ENCODE measurements at places on chromosomes 6 and 20.

DNA sequence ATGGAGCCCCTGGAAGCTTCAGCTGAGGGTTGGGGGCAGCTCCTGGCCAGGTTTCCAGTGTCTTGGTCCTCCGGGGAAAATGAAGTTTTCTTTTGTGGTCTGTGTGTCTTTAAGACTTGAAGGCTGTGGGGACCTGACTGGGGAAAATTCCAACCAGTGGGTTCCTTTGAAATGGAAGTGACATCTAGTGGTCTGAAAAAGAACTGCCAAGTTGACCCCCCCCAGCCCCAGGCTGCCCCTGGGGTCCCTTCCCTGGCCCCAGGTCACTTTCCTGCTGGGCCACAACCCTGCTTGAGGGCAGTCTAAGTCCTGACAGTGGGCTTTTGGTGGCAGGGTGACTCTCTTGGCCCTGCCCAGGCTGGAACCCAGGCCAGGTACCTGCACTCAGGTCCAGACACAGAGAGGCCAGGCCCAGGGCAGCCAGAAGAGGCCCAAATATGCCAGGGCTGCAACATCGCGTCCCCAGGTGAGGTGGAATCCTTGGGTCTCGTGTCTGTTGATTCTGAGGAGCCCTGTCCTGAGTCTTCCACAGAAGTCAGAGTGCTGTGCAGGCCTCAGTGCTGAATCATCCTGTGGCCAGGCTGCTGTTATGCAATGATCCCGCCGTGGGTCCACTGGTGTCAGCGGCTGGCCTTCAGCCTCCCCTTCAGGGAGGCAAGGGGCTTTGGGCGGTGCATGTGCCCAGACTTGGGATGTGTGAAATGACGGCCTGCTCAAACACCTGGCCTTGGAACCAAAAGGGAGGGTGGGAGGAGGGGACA is 68.4 kb downstream of the VEGFA start:
- peak; percentile 59 for DNase-seq

DNA sequence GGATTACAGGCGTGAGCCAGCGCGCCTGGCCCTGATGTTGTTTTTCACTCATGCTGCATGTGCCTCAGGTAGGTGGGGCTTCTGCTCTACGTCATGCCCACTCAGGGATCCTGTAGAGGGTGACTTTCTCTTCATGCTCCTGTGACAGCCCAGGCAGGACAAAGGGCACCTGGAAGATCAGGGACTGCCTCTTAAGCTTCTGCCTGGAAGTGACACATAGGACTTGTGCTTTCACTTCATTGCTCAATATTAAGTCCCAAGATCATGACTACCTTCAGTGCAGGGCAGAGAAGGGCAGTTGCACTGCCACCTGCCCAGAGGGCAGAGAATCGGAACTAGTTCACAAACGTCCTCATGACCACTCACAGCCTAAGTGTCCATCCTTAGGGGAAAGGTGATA is 249.5 kb upstream of the SULF2 start:
- DNase-seq, result no peak

- DNase-seq, result peak; percentile 55
These were observed 725 bp downstream of the OSER1 start for GRCh38 chr20:44209686-44210405.

DNA sequence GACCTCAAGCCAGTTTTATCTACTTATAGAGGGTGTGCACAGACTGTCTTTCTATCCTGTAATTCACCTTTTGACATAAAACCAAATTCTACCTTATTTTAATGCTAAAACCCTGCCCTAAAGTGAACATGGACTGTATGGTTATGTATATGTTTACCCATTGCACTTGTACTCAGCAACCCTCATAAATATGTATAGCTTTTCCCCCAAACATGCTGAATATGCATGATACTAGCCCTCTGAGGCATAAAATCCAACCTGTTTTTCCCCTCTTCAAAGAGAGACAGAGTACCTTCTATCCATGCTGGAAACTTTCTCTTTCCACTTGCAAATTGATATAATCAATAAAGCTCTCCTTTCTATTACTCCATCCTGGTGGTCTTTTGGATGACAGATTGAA is 267.9 kb upstream of the BMP2 start:
- no peak for DNase-seq

DNA sequence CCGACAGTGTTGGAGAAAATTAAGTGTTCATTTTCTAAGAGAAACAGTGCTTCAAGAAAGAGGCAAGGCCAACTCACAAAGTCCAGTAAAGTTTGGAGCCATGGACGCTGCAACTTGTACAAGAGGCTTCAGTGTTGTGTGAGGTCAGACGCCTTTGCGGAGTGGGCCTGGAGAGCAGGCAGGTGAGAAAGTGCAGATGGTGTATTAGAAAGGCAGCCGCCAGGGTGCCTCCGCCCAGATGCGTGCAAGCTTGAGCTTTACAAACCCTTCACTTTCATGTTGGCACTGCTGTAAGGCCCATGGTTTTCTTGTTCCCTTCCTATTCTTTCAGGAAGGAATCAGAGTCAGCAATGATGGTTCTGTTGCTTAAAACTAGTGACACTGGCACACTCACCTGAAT is 25.4 kb upstream of the EXOC2 start:
- DNase-seq, result no peak

- DNase-seq, result no peak
These were observed 26.5 kb downstream of the EIF2S2 start for GRCh38 chr20:34085544-34086040.

DNA sequence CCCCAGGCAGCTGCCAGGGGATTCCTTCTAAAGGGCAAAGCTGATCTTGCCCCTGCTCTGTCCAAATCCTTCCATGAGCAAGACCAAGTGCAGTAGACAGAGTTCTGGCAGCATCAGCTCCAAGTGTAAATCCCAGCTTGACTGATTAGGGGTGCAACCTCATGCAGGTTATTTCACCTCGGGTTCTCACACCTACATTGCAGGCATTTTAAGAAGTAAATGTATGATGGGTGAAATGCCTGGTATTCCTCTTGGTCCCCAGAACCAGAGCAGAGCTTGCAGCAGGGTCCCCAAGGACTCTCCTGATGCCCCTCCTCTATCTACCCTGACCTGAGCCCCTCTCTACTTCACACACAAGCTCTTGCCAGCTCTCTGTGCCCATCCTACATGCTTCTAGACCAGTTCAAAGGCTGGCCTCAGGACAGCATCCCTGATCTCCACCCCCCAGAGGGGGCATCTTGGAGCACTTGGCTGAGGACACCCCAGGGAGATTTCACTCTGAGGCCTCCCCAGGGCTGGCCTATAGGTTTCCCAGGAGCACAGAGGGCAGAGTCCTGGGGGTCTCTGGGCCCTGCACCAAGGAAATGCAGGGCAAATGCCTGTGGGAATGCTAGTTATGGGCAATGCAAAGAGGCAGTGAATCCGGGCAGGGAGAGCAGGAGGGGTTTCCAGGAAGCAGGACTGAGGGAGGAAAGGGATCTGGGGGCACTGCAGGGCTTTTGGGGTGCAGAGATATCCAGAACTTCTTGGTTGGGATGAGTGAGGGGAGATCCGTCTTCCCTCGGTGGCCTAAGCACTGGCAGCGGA is 1.0 kb downstream of the LZTS3 start:
- no peak for DNase-seq

DNA sequence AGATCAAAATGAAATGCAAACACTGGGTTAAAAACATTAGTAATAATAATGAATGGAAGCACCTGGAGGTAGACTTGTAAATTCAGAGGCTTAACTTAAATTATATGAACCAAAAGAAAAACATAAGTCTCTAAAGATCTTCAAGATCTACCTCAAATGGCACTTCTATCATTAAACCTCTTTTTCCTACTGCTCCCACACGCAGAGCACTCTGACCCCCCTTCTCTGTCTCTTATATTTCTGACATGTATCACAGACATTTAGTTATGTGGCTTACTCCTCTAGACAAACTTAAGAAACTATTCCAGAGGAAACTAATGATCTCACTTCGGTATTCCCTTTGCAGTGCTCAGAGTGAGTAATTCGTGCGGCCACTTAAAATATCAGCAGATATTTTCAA is 1.1 kb downstream of the TBC1D32 start:
- no peak for DNase-seq

GRCh38 chr6:90288404-90288803 is 8.2 kb downstream of the BACH2 start:
- DNase-seq, result peak; percentile 70

DNA sequence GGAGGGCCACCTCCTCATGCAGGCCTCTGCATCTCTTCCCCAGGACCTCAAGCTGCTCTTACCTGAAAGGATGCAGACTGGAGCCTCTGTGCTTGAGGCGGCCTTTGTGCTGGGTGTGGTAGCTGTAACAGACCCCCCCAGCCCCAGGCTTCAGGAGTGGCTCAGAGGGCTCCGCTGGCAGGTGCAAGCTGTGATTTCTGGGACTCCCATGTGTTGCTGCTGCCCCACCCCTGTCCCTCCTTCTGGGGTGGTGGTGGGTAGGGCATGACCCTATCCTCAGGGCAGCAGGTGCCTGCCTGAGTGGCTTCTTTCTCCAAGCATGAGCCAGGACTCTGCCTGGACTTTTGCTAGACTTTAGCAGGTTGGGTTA is 121.2 kb downstream of the SULF2 start:
- DNase-seq, result no peak

- DNase-seq, result no peak
These were observed 617.2 kb downstream of the PTPRT start for GRCh38 chr20:42572320-42573016.

- DNase-seq, result no peak
These were observed 23.0 kb upstream of the IER3 start for GRCh38 chr6:30767158-30767943.

DNA sequence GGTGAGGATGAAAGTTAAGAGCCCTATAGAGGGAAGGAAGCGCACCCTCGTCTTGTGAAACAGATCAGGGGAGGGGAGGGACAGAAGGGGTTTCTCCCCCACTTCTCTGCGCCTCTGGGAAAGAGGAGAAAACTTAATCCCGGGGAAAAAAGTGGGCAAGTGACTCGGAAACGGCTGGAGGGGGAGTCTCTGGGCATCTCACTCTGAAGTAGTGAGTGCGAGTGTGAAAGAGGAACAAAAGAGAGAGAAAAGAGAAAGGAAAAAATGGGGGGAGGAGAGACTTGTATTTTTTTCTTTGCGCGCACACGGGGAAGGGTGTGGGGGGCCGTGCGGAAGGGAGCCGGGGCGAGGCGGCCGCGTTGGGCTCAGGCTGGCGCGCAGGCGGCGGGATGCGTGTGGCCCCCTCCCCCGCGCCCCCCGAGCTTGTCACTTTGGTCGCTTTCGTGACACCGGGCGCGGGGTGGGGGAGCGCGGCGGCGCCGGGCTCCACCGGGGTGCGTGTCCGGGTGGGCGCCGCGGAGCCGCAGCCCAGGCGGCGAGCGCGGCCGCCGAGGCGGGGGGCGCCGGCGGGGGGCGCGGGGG is 454 bp downstream of the L3MBTL3 start:
- peak; percentile 53 for DNase-seq

- DNase-seq, result no peak
These were observed 8.2 kb downstream of the ATP9A start for GRCh38 chr20:51759769-51760510.

DNA sequence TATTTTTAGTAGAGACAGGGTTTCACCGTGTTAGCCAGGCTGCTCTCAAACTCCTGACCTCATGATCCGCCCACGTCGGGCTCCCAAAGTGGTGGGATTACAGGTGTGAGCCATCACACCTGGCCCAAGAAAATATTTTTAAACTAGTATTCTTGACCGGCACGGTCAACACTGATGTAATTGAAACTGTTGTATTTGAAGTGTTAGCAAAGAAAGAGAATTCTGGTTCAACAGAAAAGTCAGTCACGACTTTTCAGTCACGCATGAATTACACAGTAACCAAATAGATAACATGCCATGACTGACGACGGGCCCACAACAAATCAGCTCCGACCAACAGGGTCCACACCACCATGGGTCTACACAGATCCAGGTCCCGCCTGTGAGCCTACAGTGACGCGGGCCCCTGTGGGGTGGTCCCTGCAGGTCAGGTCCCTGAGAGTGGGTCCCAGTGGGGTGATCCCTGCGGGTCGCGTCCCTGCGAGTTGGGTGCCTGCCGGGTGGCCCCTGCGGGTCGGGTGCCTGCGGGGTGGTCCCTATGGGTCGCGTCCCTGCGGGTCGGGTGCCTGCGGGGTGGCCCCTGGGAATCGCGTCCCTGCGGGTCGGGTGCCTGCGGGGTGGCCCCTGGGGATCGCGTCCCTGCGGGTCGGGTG is 1.0 kb downstream of the GMEB2 start:
- peak; percentile 74 for DNase-seq

DNA sequence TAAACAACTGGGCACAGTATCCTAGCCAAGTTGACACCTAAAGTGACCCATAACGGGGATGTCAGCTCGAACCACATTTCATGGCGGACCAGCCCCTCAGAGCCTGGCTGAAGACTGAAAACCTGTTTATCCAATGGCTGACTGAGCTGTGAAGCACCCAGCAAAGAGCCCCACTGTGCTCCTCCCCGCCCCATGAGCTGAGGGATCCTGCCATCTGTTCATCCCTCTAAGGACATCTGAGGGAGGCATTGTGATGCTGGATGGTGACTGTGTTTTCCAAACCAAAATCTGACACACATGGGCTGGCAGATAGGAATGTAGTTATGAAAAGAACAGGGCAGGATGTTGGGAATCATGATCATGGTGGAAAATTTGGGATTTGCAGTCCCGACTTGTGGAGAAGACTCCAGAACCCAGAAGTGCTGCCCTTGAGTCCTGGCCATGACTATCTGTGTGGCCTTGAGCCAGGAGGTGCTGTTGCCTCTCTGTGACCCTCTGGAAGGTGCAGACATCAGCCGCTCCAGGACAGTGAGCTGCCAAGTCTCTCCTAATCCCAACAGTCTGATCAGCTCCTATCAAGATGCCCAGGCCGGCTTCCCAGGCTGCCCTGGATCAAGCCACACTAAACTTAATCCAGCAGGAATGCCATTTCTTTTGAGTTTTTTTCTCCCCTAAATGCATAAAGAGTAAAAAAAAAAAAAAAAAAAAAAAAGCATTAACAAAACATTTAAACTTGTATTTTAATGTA is 5.7 kb downstream of the EDN3 start:
- DNase-seq, result no peak

DNA sequence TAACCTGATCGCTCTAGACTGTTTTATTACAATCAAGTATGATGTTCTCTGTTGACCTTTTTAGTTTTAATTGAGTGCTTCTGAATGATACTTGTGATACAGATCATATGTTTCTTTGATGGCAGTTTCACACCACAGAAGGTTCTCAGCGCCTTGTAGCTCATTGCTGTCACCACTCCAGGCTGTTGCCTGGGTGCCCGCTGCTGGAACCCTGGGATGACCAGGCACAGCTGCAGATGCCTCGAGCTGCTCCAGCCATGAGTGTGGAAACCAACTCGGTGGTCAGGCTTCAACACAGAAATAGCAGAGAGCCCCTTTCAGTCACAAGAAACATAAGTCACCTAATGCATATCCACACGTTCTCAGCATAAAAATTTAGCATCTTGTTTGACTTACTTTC is 112.7 kb downstream of the RPP40 start:
- DNase-seq, result no peak

GRCh38 chr6:168964138-168964835 is 289.4 kb downstream of the THBS2 start:
- no peak for DNase-seq

- DNase-seq, result no peak
These were observed 93.9 kb downstream of the ARID1B start for GRCh38 chr6:156870924-156871539.

GRCh38 chr6:150069706-150070105 is 785 bp upstream of the ULBP3 start:
- DNase-seq, result no peak

- no peak for DNase-seq
These were observed 14.2 kb upstream of the SLPI start for GRCh38 chr20:45268531-45268930.

- DNase-seq, result no peak
These were observed 977 bp downstream of the HMGN4 start for GRCh38 chr6:26539071-26539615.

GRCh38 chr6:26375270-26375669 is 7.6 kb upstream of the BTN2A2 start:
- DNase-seq, result no peak

GRCh38 chr6:137705160-137706082 is 161.6 kb upstream of the TNFAIP3 start:
- peak; percentile 82 for DNase-seq
